ENCODE measurements at places on chromosomes 16 and 17.
A peak's percentile ranks its signal among the peaks of the same experiment; 100 is the strongest.

DNA sequence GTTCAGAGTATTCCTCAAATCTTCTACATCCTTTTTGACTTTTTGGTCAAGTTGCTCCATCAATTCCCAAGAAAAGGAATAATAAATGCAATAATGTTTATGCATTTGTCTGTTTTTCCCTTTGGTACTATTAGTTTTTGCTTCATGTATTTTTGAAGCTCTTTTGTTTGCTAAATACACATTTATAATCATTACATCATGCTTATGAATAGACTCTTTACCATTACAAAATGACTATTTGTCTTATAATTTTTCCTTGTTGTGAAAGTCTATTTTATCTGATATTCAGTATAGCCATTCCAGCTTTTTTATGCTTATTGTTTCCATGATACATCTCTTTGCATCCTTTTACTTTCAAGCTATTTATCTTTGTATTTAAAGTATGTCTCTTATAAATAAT lies 41.2 kb downstream of the CEP112 start:
- DNase-seq: no peak

DNA sequence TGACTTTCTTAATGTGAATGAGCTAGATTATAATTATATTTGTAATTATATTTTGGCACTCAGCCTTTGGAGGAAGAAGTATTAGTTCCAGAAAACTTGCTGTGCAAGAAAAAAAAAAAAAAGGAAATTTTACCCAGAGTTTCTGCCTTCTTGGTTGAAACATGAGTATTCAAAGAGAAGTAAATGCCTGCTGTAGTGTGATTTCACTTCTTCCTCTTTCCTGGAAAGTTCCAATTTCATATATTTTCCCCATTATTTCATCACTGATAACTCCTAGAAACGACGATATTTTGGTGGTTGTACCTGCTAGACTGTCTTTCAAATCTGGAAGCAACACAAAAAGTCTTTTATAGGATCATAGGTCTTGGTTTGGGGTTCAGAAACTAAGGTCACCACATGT lies 20.4 kb upstream of the MPHOSPH6 start:
- DNase-seq: no peak

DNA sequence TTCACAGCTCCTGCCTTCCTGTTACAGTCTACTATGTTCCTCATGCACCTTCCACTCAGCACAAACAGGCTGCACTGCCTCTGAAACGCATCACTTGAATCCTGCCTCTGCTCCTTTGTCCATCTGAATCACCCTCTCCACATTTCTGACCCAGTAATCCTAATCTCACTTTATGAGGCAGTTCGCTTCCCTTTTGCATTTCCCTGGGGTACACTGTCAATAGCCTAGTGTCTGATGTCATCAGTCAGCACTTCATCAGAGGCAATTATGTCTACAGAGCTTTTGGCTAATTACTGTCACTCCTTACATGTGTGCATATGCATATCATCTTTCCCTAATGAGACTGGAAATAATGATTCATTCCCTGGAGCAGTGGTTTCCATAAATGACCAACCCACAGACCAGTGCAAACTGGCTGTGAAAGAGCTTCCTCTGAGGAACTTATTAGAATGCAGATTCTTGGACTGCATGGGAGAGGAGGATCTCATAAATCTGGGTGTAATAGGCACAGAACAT lies 23.6 kb downstream of the CA4 start:
- no peak for DNase-seq

DNA sequence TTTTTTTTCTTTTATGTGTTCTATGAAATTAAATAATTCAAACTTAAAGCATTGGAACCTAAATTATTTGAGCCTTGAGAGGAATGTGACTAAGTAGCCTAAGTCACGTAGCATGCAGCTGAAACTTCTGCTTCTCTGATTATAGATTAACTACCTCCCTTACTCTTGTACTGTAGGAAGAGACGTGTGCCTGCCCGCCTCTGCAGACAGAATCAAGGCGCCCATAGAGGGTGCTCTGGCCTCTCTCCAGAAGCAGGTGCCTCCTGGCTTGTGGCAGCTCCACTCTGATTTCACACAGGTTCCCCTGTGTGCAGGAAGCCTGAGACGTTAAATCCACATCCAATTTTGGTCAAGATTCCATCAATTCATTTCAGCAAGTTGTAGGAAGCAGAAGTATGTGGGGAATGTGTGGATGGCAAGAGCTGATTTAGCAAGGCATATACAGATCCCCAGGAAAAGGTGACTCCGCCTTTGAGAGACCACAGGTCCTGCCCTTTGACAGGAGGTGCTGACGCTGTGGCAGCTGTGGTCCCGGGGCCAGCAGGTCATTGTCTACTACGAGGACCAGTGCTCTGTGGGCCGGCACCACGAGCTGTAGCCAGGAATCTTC lies 1418.8 kb downstream of the CDH11 start:
- DNase-seq: no peak

- DNase-seq: no peak
These were observed 29.3 kb downstream of the ADCY7 start for GRCh38 chr16:50295541-50296132.

DNA sequence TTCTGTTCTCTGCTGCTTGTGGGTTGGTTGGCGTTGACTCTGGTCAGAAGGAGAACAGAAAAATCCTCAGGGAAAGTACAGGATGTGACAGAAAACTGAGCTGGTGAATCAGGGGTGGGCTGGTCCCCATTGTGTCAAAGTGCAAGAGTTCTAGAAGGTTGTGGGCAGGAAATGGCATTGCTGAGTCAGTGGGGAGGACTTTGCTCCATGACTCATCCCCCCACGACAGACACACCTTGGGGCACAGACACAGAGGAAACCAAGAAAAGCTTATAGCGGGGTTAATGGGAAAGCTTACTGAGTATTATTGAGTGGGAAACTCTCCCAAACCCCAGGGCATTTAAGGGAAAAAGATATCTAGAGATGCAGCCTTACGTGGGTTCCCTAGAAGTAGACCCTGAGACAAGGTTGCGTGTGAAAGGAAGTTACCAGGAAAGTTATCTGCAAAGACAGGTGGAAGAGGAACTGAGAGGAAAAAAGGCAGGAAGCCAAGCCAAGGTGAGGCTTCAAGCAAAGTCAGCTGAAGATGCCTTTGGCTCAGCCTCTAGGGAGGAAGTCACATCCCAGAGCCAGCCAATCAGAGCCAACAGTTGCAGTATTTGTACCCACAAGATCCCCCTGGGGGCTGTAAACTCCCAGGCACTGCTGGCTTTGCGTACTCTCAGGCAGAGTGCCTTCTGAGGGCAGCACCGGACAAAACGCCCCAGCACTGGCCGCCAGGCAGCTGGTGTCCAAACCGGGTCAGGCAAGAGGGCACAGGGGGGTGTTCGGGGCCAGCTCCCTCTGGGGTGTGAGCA lies 86.4 kb downstream of the FOXL1 start:
- peak; percentile 15 for DNase-seq

DNA sequence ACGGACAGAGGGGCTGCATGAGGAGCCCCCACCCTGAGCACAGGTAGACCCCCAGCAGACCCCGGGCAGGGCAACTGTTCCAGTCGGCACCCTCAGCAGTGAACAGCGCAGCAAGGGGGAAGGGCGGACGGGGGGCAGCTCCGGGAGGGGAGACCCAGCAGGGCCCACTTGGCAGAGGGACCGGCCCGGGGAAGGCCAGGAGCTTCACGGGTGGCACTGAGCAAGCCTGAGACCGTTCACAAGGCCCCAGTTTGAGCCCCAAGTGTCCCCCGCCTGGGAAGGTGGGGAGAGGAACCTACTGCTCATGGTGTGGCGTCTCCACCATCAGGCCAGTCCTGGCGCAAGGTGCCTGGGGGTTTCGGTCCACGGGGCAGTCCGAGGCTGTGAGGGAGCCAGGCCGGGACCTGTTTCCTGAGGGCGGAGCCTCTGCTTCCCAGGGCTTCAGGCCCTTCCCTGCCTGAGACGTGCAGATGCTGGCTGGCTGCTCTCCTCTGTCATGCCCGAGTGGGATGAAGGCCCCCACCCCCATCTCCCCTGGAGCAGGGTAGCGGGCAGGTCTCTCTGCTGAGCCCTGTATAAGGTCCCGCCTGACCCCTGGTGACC lies 54.4 kb upstream of the GNG13 start:
- DNase-seq: no peak

DNA sequence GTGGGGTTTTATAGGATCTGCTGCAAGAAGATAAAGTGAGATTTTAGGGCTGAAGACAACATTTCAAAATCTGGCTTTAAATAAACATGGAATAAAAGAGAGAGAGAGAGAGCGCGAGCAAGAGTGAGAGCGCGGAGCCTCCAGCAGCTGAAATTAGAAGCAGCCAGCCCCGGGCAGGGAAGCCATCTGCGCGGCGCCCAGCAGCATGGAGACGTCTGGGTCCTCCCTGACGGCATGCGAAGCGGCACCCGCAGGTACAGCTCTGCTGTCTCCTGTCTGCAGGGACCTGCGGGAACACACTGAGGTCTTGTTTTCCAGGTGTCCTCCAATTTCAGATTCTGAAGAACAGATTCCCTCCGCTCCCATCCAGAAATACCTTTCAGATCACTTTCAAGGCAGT lies 7.9 kb upstream of the BAIAP2 start:
- no peak for DNase-seq
